IMR-90 (cell line): ENCODE measurements at places on chromosomes 13 and 19.

- DNase-seq: no peak
Observed at GRCh38 chr13:35855531-35856019, 275.6 kb downstream of the DCLK1 start.

DNA sequence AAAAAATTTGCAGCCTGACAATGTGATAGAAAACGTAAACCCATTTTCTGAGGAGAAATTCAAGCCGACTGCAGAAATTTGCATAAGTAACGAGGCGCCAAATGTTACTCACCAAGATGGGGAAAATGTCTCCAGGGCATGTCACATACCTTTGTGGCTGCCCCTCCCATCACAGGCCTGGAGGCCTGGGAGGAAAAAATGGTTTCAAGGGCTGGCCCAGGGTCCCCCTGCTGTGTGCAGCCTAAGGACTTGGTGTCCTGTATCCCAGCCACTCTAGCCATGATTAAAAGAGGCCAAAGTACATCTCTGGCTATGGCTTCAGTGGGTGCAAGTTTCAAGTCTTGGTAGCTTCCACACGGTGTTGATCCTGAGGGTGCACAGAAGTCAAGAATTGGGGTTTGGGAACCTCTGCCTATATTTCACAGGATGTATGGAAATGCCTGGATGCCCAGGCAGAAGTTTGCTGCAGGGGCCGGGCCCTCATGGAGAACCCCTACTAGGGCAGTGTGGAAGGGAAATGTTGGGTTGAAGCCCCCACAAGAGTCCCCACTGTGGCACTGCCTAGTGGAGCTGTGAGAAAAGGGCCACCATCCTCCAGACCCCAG lies 1842.3 kb downstream of the PCDH9 start:
- DNase-seq: no peak

GRCh38 chr19:42092350-42092749 lies 16.4 kb downstream of the ZNF574 start:
- no peak for DNase-seq

GRCh38 chr19:39927076-39927475 lies 7.4 kb downstream of the FCGBP start:
- no peak for DNase-seq

- peak; percentile 37 for DNase-seq
Observed at GRCh38 chr13:48302871-48303358, 636 bp upstream of the RB1 start.

DNA sequence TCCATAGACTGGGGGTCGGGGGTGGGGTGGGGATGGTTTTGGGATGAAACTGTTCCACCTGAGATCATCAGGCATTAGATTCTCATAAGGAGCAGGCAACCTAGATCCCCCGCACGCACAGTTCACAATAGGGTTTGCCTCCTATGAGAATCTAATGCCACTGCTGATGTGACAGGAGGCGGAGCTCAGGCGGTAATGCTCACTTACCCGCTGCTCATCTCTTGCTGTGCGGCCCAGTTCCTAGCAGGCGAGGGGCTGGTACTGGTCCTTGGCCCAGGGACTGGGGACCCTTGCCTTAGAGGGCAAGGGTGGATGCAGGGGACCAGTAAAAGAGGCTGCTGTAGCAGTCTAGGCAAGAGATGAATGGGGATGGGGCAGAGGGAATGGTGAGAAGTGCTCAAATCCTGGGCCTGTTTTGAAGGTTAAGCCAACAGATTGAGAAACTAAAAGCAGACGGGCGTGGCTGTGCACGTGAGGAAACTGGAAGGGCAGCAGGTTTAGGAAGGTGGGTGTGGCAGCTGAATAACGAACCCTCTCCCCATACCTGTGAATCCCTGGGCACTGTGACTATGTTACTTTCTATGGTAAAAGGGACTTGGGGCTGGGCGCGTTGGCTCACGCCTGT lies 1.5 kb upstream of the ERICH4 start:
- DNase-seq: no peak

GRCh38 chr19:30167206-30167868 lies 204.8 kb upstream of the ZNF536 start:
- no peak for DNase-seq

DNA sequence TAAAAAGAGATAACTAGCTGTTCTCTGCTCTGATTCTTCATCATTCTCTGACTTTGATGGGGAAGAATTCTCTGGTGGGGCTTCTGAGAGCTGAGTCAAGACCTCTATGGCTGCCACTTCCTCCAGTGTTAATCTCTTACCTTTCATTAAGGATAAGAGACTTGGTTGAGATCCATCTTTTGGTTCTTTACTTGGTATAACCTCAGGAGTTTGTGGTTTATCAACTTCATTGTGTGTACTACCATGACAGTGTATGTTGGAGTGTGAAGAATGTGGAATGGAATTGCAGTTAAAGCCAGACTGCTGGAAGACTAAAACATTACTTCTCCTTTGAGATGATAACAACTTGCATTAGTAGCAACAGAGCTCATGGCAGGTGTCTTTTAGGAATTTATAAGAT lies 222.0 kb downstream of the SLITRK5 start:
- DNase-seq: no peak

- peak; percentile 41 for DNase-seq
Observed at GRCh38 chr19:12527034-12527836, 24.0 kb downstream of the ZNF564 start.

DNA sequence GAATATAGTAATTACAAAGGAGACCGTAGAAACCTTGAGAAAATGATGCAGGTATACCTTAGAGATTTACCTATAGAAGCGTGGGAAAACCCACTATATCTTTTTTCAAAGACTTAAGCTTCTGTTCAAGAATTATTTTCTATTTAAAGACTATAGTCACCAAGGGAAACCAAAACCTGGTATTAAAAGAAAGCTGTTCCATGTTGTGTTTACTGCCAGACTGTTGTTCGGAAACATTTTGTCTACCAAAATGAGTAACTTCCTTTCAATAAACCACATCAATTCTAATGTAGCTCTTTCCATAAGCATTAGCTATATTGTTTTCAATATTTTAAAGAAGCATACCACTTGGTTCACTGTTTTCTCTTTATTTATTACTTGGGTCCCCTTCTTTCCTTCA lies 182.9 kb upstream of the SLITRK6 start:
- DNase-seq: no peak

DNA sequence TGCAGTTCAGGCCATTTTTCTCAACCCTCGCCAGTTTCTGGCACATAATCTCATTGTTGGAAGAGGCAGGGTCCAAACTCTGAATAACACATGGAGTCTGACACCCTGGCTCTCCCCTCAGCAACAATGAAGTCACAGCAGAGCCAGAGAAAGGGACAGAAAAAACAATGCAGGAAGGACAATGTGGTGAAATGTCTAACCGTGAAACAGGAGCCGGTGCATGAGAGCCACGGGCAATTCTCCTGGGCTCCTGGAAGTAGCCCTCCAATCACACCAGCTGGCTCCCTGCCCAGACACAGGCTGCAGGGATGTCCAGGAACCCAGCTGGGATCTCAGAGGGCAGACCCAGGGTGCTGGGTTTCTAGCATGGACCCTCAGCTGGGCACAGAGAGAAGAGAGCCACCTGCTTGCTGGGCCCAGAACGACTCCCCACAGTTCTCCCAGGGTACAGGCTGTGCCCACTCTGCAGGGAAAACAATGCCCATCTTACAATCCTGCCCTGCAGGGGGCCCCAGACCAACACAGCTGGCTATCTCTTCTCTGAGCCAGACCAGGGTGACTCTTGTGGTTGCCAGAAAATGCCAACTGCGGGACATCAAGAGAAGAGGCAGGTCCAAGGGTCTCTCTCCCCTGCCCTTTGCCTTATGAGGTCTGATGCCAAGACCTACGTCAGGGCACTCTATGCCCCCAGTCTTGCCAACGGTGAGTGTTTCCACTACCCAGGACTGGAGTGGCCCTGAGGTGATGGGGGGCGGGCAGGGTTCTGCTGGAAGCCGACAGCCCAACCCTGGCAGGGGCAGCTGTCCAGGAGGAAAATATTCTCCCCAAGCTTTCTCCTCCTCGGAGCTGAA lies 64.5 kb downstream of the CEBPG start:
- peak; percentile 10 for DNase-seq

GRCh38 chr13:110239280-110240125 lies 67.5 kb downstream of the COL4A1 start:
- no peak for DNase-seq

- no peak for DNase-seq
Observed at GRCh38 chr13:31595563-31595962, 143.8 kb upstream of the RXFP2 start.

DNA sequence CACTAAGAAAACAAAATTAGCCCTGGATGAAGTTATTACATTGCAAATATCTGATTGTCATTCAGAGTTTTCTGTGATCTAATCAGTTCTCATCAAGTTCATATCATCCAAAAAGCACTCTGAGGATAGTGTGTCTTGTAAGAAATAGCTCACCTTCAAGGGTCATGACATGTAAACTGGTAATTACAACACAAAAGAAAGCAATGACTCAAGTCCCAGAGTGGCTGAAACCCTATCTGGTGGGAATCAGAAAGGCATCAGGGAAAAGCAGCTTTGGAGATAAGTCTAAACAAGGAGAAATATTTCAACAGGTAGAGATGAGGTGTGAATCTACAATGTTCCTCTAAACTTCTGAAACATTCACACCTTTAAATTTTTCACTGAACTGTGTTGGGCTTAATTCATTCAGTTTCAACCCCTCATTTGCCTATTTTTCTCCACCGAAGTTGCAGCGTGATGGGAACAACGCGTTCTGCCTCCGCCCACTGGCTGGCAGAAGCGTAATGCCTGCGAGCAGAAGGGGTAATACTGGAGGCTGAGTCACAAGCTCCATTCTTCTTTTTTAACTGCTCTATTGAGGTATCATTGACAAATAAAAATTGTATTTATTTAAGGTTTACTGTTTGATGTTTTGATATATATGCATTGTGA lies 155.2 kb upstream of the IPO5 start:
- DNase-seq: no peak

GRCh38 chr19:54153731-54154326 lies 5.7 kb downstream of the LENG1 start:
- DNase-seq: no peak

DNA sequence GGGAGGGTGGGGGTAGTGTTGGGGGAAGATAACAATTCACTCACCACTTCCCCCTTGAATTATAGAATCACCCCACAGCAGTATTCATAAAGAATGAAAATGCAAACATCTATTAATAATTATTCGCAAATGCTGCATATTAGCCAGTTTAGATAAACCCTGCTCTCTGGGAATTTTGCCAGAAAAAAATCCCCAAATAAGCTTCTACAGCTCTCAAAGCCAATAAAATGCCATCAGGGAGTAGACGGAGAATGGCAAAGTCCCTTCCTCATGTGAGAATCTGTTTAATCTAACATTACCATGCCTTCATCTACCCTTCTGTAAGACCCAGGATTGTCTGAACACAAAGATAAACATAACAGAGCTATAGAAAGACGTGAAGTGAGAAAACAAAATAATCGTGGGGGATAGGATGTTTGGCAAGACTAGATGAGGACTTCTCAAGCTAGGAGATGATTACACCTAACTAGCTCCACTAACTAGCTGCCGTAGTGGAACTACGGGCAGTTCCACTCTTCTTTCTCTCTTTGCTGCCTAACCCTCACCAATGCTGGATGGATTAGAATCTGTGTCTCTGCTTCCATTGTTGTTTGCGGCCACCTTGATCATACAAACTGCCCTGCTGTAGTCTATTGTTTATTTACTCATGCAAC lies 32.4 kb upstream of the CACNA1A start:
- DNase-seq: no peak

DNA sequence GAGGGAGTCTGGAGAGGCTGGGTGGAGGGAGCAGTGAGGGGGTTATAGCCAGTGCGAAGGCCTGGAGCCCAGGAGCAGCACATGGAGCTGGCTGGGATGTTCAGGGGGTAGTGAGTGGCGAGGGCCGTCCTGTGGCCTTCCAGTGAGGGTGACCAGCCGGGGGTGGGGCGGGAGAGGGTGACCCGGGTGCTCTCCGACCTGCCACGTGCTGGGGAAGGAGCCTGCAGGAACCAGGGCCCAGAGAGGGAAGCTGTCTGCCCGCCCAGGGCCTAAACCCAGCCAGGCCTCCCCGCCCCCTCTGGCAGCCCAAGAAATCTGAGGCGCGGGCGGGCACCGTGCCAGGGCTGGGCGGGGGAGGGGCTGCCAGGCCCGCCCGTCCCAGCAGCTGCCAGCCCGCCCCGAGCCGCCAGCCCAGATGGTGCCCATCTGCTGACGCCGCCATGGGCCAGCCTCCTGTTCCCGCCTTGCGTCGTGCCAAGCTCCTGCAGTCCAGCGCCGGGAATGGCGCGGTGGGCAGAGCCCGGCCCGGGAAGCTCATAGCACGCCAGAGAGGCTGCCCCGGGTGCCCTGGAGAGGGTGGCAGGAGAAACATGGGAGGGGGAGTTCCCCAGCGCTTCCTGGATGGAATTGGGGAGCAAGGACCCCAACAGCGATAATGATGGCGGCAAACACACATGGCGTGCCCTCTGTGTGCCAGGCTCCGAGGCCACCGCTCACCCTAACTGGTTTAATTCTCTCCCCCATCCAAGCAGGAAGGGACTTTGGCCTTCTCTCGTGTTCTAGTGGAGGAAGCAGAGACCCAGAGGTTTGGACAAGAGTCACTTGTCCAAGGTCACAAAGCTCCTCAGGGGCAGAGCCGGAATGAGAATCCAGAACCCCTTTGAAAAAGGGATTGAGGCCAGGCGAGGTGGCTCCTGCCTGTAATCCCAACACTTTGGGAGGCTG lies 21.5 kb downstream of the NFIC start:
- DNase-seq: peak; percentile 39

- no peak for DNase-seq
Observed at GRCh38 chr13:58190577-58190976, 559.0 kb downstream of the PCDH17 start.

GRCh38 chr19:54142166-54142780 lies 4.7 kb downstream of the CNOT3 start:
- DNase-seq: peak; percentile 46

GRCh38 chr19:3129112-3129511 lies 6.7 kb upstream of the GNA15 start:
- DNase-seq: peak; percentile 71

DNA sequence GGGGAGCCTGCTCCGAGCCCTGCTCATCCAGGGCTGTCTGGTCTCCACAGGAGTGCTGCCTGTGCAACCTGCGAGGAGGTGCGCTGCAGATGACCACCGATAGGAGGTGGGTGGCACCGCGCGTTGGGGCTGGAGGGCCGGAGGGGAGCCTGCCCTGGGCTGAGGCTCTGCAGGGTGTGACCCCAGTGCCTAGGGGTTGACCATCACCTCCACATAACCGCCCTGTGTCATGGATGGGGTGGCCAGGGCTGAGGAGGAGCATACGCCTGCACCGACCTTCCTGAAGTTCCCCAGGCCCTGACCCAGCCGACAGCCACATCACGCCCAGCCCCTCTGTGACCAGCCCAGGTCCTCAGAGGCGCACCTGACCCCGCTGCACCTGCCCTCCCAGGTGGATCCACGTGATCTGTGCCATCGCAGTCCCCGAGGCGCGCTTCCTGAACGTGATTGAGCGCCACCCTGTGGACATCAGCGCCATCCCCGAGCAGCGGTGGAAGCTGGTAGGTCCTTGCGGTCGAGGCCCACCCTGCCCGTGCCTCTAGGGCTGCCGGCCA lies 168.7 kb downstream of the KDM4B start:
- DNase-seq: no peak
